Psoas muscle (tissue), 8 donors: ENCODE measurements at places on chromosomes 7 and 10. TPM values are rescaled to one million over a fixed set of nuclear protein-coding genes. Genes with fewer than 3 reads are reported as not detected.
A peak's percentile ranks its signal among the peaks of the same experiment; 100 is the strongest.

Gene TLL2
- total RNA-seq: 0.34 TPM

Gene LRRC17
- total RNA-seq: 0.34 TPM

Gene RSPH10B2
- total RNA-seq: 0.44 TPM

Gene LRRN3
- 0.30 TPM for total RNA-seq

Gene CUBN
- total RNA-seq: 1.1 TPM

DNA sequence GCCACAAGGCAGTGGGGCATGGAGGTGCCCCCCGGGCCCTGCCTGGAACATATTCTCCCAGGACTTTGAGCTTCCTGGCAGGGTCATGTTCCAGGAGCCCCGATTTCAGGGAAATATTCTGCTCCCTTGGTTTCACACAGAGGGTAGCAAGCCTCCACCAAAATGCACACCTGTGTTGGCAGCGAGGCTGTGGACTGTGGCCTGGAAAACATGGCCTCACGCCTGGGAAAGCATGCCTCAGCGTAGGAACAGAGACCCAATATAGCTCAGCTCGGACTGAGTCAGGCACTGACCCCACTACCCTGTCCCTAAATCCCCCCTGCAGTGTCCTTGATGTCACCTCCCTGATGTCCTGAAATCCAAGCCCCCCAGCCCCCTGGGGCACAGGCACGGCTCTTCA is 92.0 kb downstream of the KCNMA1 start:
- no peak overlapping the region for H3K27ac ChIP-seq
- DNase-seq: no peak
- no peaks in the 10 kb centered on the region for H3K27me3 ChIP-seq
- H3K4me1 ChIP-seq: peaks cover 13% of the 10 kb centered on the region
- no peak overlapping the region for H3K4me3 ChIP-seq

DNA sequence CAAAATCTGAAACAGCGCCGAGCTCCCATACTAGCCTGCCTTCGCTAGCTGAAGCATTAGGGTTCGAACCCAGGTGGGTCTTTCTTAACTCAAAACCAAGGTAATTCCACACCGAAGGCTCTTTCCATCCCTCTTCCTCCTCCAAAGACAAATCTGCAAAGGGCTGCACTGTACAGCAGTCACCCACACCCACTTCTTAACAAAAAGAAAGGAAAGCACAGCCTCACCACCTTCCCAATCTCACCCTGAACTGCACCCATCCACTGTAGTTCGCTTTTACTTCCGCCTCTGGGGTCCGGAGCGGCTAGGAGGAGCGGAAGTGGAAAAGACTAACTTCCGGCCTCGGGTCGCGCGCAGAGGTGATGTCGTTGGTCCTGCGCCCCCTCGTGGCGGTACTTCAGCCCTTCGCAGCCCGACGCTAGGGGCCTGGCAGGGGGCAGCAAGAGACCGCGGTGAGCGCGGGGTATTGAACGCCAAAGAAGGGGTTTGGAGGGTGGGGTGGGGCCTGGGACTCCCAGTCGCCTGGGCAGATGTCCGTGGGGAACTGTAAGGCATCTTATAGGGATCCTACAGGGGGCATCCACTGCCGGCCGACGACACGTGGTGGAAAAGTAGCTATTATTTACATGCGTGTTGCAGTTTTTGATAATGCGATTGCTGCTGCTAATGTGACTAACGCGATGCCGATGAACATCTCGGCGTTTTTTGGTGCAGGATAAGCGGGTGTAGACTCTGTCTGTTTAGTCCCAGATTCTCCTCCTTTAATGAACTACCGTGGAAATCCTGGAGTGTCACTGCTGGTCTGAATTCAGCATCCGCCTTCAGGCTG is at the start of gene MTERF1:
TSS of gene MTERF1 (minus strand) at position 290 of the 829 bp plus-strand sequence. CDS start 619 bp downstream, outside the sequence.
- H3K27me3 ChIP-seq: no peaks in the 10 kb centered on the region
- peaks cover 7% of the 10 kb centered on the region for H3K4me1 ChIP-seq
- peak within 1 kb of the TSS; percentile 94 for H3K4me3 ChIP-seq
- no peak within 1 kb of the TSS for H3K27ac ChIP-seq
- no peaks in the 10 kb centered on the region for H3K36me3 ChIP-seq

- H3K4me1 ChIP-seq: peaks cover 5% of the 10 kb centered on the region
- DNase-seq: no peak
- no peaks in the 10 kb centered on the region for H3K36me3 ChIP-seq
- no peak overlapping the region for H3K4me3 ChIP-seq
Observed at GRCh38 chr10:15783941-15784636, 64.4 kb upstream of the ITGA8 start.

DNA sequence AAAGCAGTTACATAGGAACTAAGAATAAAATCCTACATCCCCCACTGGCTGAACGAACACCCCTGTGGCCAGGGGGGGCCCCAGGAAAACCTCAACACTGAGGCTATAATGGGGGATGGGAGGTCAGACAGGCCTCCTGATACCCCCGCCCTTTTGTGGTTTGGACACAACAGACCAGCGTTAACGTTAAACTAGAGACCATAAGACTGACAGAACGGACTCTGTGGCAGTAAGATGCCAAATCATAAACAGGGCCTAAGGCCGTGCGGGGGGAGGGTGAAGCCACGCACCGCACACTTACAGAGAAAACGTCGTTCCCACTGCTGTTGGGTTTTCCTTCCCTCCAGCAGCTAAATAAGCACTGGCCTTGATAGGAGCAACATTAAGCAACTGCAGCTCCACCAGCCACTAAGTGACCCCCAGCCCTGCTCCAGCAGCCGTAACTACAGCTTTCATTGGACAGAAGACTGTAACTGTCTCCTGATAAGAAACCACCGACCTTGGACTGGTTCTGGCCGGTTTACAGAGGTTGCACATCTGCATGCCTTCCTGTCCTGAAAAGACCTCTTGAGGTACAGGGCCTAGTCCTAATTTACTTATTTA is 3.4 kb upstream of the PPP2R2D start:
- H3K4me1 ChIP-seq: peaks cover 6% of the 10 kb centered on the region
- H3K4me3 ChIP-seq: no peak overlapping the region
- no peak overlapping the region for H3K27ac ChIP-seq
- H3K36me3 ChIP-seq: no peaks in the 10 kb centered on the region
- no peak for DNase-seq

GRCh38 chr7:158549176-158549615 is 38.4 kb downstream of the PTPRN2 start:
- no peaks in the 10 kb centered on the region for H3K36me3 ChIP-seq
- H3K4me1 ChIP-seq: no peaks in the 10 kb centered on the region
- no peak overlapping the region for H3K27ac ChIP-seq
- peak overlapping the region; percentile 32 for H3K4me3 ChIP-seq

DNA sequence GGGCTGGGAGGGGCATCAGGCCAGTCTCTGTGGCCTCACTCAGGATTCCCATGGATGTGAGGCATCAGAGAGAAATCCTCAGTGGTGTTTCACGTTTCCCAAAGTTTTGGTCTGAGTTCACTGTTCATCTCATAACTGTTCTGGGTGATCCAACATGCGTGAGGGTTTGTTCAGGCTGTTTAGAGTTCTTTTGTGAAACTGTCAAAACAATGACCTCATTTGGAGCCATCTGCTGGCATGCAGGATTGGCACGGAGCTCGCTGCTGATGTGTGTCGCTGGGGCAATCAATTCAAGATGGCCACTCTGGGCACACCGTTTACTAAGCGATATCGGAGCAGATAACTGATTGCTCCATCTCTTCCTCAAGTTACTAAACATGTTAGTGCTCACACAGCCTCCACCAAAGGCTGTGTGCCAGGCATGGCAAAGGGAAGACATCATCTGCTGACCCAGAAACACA is 365.6 kb downstream of the WDR11 start:
- no peaks in the 10 kb centered on the region for H3K4me1 ChIP-seq
- no peak overlapping the region for H3K4me3 ChIP-seq
- DNase-seq: peak; percentile 40
- no peaks in the 10 kb centered on the region for H3K27me3 ChIP-seq
- no peaks in the 10 kb centered on the region for H3K36me3 ChIP-seq

DNA sequence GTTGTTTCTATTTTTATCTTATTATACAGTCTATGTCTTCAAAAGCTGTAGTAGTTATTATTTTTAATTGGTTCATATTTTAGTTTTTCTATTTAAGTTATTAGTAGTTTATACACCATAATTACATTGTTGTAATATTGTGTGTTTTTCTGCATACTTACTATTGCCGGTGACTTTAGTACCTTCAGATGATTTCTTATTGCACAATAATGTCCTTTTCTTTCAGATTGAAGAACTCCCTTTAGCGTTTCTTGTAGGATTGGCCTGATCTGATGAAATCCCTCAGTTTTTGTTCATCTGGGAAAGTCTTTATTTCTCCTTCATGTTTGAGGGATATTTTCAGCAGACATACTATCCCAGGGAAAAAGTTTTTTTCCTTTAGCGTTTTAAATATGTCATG is 74.3 kb upstream of the CREB5 start:
- no peak overlapping the region for H3K4me3 ChIP-seq
- H3K36me3 ChIP-seq: no peaks in the 10 kb centered on the region

DNA sequence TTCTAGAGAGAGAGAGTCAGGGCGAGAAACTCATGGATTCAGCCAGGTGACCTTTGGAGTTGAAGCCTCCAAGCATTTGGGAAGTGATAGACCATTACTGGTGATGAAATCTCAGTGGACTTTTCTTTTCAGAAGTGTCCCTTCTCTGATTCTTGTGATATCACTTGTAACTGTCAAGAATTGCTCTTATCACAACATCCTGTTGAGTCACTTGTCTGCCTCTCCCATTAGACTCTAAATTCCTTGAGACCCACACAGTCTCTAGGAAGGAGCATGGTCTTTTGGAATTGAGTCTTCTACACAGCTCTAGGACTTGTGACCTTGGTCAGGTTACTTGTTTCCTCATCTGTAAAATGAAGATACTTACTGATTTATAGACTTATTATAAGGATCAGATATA is 81.0 kb downstream of the CFAP58 start:
- no peaks in the 10 kb centered on the region for H3K4me1 ChIP-seq
- no peaks in the 10 kb centered on the region for H3K36me3 ChIP-seq
- no peak for DNase-seq
- no peak overlapping the region for H3K27ac ChIP-seq
- no peaks in the 10 kb centered on the region for H3K27me3 ChIP-seq

DNA sequence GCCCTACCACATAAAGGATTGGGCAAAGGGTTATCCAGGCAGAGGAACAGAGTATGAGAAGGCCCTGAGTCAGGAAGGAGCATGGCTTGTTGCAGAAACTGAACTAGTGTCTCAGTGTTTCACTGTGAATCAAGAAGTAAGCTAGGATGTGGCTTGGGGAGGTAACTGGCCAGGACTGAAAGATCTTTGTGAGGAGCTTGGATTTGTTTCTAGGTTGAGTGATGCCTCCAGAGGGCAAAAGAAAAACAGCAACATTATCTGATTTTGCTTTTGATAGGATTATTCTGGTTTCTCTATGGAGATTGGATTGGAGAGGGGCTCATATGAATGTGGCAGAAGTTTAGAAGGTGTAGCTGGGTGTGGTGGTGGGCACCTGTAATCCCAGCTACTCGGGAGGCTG is 137.9 kb upstream of the HDAC9 start:
- no peaks in the 10 kb centered on the region for H3K36me3 ChIP-seq
- no peak overlapping the region for H3K4me3 ChIP-seq
- DNase-seq: no peak
- no peak overlapping the region for H3K27ac ChIP-seq
- H3K4me1 ChIP-seq: peaks cover 6% of the 10 kb centered on the region

GRCh38 chr7:68280931-68281330 is 1284.3 kb downstream of the TYW1 start:
- H3K4me1 ChIP-seq: no peaks in the 10 kb centered on the region
- H3K27ac ChIP-seq: no peak overlapping the region
- H3K4me3 ChIP-seq: no peak overlapping the region
- H3K27me3 ChIP-seq: no peaks in the 10 kb centered on the region

DNA sequence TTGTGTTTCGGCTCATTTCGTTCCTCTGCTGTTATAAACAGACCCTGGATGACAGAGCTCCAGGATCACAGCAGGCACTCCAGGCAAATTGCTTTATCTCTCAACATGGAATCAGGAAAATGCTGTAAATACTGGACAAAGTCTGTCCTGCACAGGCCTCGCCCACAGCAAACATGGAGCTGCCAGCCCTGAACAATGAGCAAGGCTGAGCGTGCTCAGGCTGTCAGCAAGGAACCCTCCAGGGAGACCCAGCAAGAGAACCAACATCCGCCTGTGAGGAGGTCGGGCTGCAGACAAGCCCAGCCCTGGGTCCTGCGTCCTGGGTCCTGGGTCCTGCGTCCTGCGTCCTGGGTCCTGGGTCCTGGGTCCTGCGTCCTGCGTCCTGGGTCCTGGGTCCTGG is 180.8 kb downstream of the PTPRN2 start:
- no peak overlapping the region for H3K27ac ChIP-seq
- DNase-seq: no peak
- H3K36me3 ChIP-seq: no peaks in the 10 kb centered on the region
- peaks cover 4% of the 10 kb centered on the region for H3K27me3 ChIP-seq
- no peak overlapping the region for H3K4me3 ChIP-seq

GRCh38 chr10:129465796-129466702 is 992 bp upstream of the MGMT start:
- no peak for DNase-seq
- H3K27ac ChIP-seq: peak overlapping the region; percentile 72
- H3K4me3 ChIP-seq: peak overlapping the region; percentile 85
- H3K4me1 ChIP-seq: peaks cover 3% of the 10 kb centered on the region

GRCh38 chr7:17318146-17318545 is 19.7 kb downstream of the AHR start:
- no peaks in the 10 kb centered on the region for H3K27me3 ChIP-seq
- H3K4me3 ChIP-seq: no peak overlapping the region
- H3K27ac ChIP-seq: no peak overlapping the region
- no peak for DNase-seq

DNA sequence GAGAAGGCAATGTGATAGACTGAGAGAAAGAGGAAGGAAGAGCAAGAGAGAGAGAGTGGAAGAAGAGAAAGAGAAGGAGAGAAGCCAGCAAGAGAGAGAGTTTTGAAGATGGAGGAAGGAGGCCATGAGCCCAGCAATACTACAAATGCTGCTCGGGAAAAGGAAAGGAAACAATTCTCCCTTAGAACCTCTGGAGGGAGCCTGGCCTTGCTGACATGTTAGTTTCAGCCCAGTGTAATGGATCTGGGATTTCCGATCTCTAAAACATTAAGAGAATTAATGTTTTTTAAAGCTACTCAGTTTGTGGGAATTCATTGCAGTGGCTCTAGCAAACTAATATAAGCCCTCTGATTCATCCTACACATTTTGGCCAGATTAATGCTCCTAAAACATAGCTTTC is 206.8 kb upstream of the MTPN start:
- H3K27ac ChIP-seq: no peak overlapping the region
- H3K4me3 ChIP-seq: no peak overlapping the region
- no peaks in the 10 kb centered on the region for H3K27me3 ChIP-seq
- H3K4me1 ChIP-seq: no peaks in the 10 kb centered on the region
- no peaks in the 10 kb centered on the region for H3K36me3 ChIP-seq

DNA sequence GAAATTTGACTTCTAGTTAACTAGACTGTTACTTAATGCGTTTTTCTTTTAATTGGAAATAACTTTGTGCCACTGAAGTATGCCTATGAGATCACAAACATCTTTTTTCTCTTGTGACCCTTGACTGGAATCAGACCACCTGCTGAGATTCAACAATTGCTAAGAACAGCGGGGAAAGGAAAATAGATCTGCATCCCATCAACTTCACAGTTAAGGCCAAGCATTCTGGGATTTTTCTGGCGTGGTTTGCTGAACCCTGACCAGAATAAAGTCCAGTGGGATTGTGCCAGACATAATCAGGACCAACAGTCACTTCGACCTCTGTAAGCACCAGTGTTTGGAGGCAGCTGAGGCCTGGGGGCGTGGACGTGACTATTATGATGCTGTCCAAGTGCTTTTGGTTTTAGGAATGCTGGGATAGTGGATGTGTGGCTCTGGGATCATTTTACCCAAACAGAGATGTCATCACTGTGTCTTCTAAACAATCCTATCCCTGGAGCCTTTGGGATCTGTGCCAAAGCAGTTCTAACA is 373.3 kb upstream of the PRKCQ start:
- no peak overlapping the region for H3K4me3 ChIP-seq
- H3K27ac ChIP-seq: no peak overlapping the region
- no peaks in the 10 kb centered on the region for H3K36me3 ChIP-seq
- no peaks in the 10 kb centered on the region for H3K4me1 ChIP-seq
